HCT116 (cell line): ENCODE measurements at places on chromosomes 7 and 10. TPM values are rescaled to one million over a fixed set of nuclear protein-coding genes. Genes with fewer than 3 reads are reported as not detected.

The ANKRD30A gene
- total RNA-seq, result not detected

The FAM25C gene
- not detected for total RNA-seq

DNA sequence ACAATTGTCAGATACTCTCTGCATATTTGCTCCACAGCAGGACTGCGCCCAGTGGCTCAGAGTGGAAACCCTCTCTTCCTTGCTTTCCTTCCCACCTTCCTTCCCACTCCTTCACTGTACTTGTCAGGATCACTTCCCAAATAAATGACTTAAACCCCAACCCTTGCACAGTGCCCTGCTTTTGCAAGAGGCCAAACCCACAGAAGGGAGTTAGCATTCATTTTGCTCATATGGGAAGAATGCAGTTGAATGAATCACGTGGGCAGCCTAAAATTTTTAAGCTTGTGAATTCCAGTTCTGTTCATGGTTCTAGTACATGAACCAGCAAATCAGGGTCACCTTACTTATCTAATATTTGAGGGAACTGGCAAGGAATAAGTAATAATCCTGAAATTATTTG, 47.7 kb upstream of the SFMBT2 start:
- H3K36me3 ChIP-seq, result no peaks in the 10 kb centered on the region
- H3K4me3 ChIP-seq, result no peak overlapping the region
- no peak overlapping the region for H3K27ac ChIP-seq

- no peaks in the 10 kb centered on the region for H3K36me3 ChIP-seq
- H3K4me3 ChIP-seq, result no peak overlapping the region
These were observed 96.5 kb downstream of the PFKFB3 start for GRCh38 chr10:6299234-6299633.

GRCh38 chr7:116306409-116307048, 96.2 kb downstream of the TES start:
- no peak overlapping the region for H3K4me3 ChIP-seq
- no peaks in the 10 kb centered on the region for H3K36me3 ChIP-seq
- DNase-seq, result no peak
- H3K27ac ChIP-seq, result no peak overlapping the region
- H3K27me3 ChIP-seq, result no peaks in the 10 kb centered on the region

DNA sequence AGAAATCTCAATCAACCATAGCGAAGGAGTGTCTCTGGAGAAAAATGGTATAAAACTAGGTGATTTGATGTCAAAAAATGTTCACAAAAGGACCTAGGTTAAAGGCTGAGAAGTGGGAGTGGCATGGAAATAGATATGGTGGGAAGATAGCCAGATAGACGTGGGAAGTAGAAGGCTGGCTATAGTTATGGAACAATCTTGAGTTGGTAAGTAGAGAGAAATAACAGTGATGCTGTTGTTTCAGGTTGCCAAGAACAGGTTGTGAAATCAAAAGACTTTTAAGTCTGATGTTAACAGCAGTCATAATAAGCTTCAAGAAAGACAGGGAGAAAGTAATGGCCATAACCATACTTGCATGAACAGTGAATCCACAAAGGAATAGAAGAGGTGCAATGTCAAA, 106.1 kb upstream of the RSU1 start:
- no peaks in the 10 kb centered on the region for H3K27me3 ChIP-seq
- DNase-seq, result no peak
- no peaks in the 10 kb centered on the region for H3K4me1 ChIP-seq
- H3K27ac ChIP-seq, result no peak overlapping the region
- H3K4me3 ChIP-seq, result no peak overlapping the region
